ENCODE measurements at places on chromosomes 6 and 20.

DNA sequence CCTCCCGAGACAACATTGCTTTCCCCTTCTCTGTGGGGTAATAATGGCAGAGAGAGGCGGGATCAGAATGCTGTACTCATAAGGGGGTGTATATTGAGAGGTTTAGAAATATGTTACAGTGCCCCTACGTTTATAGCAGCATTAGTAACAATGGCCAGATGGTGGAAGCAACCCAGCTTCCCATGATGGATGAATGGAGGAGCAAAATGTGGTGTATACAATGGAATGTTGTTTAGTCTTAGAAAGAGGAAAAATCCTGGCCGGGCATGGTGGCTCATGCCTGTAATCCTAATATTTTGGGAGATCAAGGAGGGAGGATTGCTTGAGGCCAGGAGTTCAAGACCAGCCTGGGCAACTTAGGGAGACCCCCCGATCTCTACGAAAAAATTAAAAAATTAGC lies 12.9 kb downstream of the BANF2 start:
- DNase-seq: no peak

DNA sequence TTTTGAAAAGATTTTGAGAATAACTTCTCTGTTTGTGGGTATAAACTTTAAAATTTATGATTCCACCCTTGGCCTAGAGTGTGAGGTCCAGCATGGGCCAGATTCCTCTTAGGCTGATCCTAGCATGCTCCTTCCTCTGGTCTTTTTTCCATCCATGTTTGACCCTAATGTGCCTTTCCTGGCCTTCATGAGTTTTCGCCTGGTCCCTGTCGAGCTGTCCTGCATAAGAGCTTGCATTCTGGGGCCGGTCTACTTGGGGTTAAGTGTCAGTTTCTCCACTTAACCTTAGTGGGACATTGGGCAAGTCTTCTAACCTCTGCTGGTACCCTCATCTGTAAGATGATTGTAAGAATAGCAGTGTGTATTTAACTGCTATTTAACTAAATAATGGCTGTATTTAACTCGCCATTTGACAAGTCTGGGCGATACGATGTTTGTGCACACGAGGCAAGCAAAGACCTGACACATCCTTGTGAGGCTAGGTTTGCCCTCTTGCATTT lies 40.7 kb upstream of the TAGAP start:
- peak; percentile 31 for DNase-seq

DNA sequence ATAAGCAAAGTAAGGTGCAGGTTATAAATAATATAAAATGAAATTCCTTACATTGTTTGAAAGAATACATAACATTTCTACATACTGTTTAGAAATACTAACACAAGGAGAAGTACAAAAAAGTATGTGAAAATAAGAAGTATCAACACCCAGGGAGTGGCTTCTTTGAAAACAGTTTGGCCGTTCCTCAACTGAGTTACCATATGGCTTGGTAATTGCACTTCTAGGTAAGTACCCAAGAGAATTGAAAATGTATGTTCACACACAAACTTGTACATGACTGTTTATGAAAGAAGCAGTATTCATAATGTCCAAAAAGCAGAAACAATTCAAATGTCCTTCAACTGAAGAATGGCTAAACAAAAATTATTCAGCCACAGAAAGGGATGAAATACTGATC lies 30.7 kb downstream of the PAK5 start:
- no peak for DNase-seq

DNA sequence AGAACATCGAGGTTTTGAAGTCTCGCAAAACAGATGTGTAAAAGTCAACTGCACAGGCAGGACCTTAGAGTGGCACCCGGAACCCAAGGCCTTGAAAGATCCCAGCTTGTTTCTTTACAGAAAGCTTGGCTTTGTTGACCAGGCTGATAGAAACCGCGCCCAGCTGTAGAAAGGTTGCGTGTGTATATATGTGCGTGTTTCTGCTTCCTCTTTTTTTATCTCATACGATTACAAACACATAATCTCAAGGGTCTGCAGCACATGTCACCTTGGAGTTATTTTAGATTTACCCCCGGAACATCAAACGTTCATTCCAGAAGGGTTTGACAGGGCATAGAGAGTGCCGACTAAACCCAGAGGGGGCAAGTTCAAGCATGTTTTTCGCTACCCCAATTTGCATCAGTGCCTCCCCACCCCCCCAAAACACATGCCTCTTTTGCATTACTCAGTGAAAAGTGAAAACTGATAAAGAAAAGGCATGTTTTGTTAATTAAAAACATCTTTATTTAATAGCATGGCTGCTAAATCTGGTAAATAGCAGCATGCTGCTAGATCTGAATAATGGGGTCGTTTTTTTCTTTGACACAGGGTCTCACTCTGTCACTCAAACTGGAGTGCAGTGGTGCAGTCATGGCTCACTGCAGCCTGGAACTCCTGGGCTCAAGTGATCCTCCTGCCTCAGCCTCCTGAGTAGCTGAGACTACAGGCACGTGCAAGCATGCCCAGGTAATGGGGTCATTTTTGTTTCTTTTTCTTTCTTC lies 33.2 kb upstream of the NCOA3 start:
- DNase-seq: no peak

DNA sequence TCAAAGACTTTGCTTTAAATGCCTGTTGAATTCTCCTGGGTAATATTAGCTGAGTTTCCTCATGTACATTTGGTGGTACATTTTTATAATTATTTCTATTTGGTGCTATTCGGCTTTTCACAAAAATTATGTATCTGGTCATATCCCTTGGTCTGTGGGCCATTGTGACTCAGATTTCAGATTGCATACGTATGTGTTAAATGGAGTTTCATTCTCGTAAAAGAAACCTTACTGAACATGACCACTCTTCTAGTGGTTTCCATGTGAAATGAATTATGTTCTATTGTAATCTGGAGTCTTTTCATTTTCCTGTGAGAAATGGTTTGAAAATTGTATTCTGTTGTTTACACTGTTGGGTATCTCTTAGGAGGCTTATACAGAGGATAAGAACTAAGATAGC lies 386.2 kb upstream of the FLRT3 start:
- no peak for DNase-seq

Data from NCI-H1417 (cell line).